ENCODE measurements at places on chromosomes 11 and 22. TPM values are rescaled to one million over a fixed set of nuclear protein-coding genes. Genes with fewer than 3 reads are reported as not detected.

The ARVCF gene
- total RNA-seq, result 42.8 TPM

The MPZL2 gene
- total RNA-seq, result 16.8 TPM

The PNPLA5 gene
- 2.9 TPM for total RNA-seq

The SLC22A25 gene
- not detected for total RNA-seq

The C11orf87 gene
- total RNA-seq, result 0.05 TPM

The KDM4E gene
- total RNA-seq, result not detected

The LRFN4 gene
- total RNA-seq, result 55.4 TPM

The BRMS1 gene
- total RNA-seq, result 42.1 TPM

The CRYBB3 gene
- 0.64 TPM for total RNA-seq

The MS4A15 gene
- 1.5 TPM for total RNA-seq

The BAIAP2L2 gene
- 1.0 TPM for total RNA-seq

The KDM4D gene
- total RNA-seq, result 2.1 TPM

The TSGA10IP gene
- not detected for total RNA-seq

The RIMBP3C gene
- total RNA-seq, result 0.15 TPM

GRCh38 chr11:31959716-31960115 is 131.2 kb upstream of the RCN1 start:
- H3K4me3 ChIP-seq, result no peak overlapping the region
- H3K27me3 ChIP-seq, result no peaks in the 10 kb centered on the region
- no peak overlapping the region for H3K27ac ChIP-seq
- H3K4me1 ChIP-seq, result no peaks in the 10 kb centered on the region
- no peak for DNase-seq
- H3K36me3 ChIP-seq, result no peaks in the 10 kb centered on the region

GRCh38 chr11:19355601-19356000 is 114.9 kb upstream of the E2F8 start:
- no peak for DNase-seq
- H3K27ac ChIP-seq, result no peak overlapping the region
- no peak overlapping the region for H3K4me3 ChIP-seq
- H3K27me3 ChIP-seq, result peaks cover 94% of the 10 kb centered on the region
- H3K36me3 ChIP-seq, result no peaks in the 10 kb centered on the region

DNA sequence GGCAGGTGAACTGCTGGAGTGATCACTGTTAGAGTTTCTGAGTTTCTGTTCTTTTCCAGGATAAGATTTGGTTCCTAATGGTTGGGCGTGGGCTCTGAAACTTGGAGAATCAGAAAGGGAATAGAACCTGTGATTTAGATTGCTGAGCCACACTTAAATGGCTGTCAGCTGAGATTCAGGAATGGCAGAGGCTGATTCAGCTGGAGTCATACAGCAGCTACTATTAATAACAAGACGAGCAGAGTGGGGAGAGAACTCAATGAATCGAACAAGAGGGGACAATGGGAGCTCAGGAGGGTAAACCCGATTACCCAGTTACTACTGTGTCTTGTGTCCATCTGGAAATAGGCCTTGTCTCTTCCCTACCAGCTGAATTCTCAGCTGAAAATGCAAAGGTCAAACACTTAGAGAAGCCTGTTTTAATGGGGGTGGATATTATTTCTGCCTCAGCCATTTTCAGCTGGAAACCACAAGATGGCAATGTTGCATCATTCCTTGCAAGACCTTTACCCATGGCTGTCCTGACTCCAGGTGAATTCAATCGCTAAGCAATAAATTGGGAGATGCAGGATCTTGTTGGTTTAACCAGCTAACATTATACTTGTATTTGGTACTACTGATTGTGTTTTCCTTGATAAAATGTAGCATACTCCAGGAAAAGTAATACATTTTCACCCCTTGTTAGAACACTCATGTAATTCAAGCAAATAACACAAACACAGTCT is 104.5 kb upstream of the RAG2 start:
- no peaks in the 10 kb centered on the region for H3K4me1 ChIP-seq
- no peaks in the 10 kb centered on the region for H3K36me3 ChIP-seq
- H3K27ac ChIP-seq, result no peak overlapping the region
- peak; percentile 66 for DNase-seq

DNA sequence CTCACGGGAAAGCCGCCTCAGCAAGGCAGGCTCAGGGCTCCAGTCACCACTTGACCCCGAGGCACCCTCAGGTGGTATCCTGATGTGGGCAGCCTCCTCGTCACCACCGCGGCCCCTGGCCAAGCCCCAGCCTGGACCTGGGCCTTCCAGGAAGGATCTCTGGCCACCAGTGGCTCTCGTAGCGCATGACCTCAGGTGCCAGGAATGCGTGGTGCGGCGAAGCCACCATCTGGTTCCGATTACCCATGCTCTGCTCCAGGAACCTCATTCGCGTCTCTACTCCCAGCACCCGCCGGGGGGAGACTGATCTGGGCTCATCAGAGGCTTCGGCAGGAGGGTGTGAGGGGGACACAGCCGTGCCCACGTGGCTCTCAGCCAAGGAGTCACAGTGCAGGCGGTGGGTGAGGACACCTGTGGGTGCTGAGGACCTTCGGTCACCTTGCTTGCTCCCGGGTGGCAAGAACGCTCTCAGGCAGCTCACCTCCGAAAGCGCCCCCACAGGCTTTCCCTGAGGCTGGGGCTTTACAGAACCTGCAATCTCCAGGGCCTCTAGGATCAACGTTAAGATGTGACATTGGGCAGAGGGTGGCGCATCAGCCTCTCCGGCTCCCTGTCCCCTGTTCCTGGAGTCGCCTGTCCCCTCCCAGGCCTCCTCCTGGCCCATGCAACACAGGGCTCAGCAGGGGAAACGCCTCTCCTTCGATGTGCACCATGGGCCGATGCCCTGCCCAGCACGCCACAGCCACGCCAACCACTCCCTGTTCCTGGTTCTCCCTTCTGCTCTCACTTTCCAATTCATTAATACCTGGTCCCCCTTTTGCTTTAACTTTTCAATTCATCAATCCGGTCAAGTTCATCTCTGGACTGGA is 39.0 kb downstream of the TBX1 start:
- H3K27me3 ChIP-seq, result no peaks in the 10 kb centered on the region
- no peaks in the 10 kb centered on the region for H3K36me3 ChIP-seq
- H3K27ac ChIP-seq, result no peak overlapping the region
- no peak for DNase-seq
- H3K4me1 ChIP-seq, result no peaks in the 10 kb centered on the region
- no peak overlapping the region for H3K4me3 ChIP-seq

DNA sequence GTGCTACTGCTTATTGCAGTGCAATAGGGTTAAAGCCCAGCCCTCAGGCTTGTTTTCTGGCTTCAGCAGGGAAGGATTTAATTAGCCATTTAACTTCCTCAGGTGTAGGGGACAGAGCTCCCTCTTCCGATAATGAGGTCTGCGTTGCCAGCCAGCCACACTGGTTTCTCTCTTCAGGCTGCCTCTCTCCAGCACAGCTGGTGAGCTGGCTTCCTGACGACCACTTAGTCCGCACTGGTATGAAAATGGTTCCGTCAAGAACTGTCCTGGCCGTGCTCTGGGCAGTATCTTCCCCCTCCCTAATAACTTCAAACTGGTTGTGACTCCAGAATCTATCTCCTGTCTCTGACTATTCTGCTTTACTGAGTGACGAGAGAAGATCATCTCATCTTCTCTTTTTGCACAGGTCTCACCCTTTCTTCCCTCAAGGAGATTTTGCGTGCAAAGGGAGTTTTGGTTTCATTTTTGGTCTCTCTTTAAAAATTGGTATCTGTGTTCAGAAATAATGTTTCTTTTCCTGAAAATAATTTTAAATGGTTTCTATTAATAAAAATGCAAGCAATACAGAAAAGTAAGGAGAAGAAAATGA is 49.2 kb downstream of the CNTN5 start:
- no peak for DNase-seq
- no peaks in the 10 kb centered on the region for H3K27me3 ChIP-seq
- H3K4me1 ChIP-seq, result no peaks in the 10 kb centered on the region
- H3K36me3 ChIP-seq, result no peaks in the 10 kb centered on the region
- H3K4me3 ChIP-seq, result no peak overlapping the region

- no peak overlapping the region for H3K27ac ChIP-seq
- H3K36me3 ChIP-seq, result peaks cover 29% of the 10 kb centered on the region
- no peaks in the 10 kb centered on the region for H3K27me3 ChIP-seq
- H3K4me1 ChIP-seq, result peaks cover 4% of the 10 kb centered on the region
These were observed 8.1 kb downstream of the FBXO7 start for GRCh38 chr22:32482708-32483107.

DNA sequence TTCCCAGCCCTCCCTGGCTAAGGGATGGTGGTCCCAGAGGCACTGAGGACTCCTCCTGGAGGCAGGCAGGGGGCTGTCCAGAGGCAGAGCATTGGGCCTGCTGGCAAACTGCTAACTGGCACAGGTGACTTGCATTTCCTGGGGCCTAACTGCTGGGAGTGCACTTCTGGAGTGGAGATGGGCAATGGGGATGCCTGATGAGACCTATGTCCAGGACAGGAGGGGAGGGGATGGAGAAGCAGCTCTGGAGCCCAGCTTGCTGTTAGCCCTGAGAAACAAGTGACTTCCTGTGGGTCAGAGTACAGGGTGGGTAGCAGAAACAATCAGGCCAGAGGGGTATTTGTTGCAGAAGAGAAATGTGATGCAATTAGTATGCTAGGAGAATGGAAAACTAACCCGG is 253.2 kb downstream of the ST3GAL4 start:
- H3K27ac ChIP-seq, result no peak overlapping the region
- H3K4me3 ChIP-seq, result no peak overlapping the region
- H3K36me3 ChIP-seq, result no peaks in the 10 kb centered on the region
- DNase-seq, result no peak
- no peaks in the 10 kb centered on the region for H3K4me1 ChIP-seq

- H3K4me3 ChIP-seq, result no peak overlapping the region
- no peaks in the 10 kb centered on the region for H3K36me3 ChIP-seq
- H3K4me1 ChIP-seq, result peaks cover 8% of the 10 kb centered on the region
- 0 out of 2 replicates have a peak, but pooled peaks cover 2% of the 10 kb centered on the region for H3K27me3 ChIP-seq
- DNase-seq, result no peak
These were observed 49.7 kb upstream of the SHISAL1 start for GRCh38 chr22:44362249-44363012.

- no peaks in the 10 kb centered on the region for H3K36me3 ChIP-seq
- H3K27ac ChIP-seq, result no peak overlapping the region
- peak; percentile 23 for DNase-seq
- H3K4me3 ChIP-seq, result no peak overlapping the region
- H3K4me1 ChIP-seq, result peaks cover 9% of the 10 kb centered on the region
- H3K27me3 ChIP-seq, result no peaks in the 10 kb centered on the region
These were observed 174.1 kb downstream of the CSNK2A3 start for GRCh38 chr11:11178671-11179638.

DNA sequence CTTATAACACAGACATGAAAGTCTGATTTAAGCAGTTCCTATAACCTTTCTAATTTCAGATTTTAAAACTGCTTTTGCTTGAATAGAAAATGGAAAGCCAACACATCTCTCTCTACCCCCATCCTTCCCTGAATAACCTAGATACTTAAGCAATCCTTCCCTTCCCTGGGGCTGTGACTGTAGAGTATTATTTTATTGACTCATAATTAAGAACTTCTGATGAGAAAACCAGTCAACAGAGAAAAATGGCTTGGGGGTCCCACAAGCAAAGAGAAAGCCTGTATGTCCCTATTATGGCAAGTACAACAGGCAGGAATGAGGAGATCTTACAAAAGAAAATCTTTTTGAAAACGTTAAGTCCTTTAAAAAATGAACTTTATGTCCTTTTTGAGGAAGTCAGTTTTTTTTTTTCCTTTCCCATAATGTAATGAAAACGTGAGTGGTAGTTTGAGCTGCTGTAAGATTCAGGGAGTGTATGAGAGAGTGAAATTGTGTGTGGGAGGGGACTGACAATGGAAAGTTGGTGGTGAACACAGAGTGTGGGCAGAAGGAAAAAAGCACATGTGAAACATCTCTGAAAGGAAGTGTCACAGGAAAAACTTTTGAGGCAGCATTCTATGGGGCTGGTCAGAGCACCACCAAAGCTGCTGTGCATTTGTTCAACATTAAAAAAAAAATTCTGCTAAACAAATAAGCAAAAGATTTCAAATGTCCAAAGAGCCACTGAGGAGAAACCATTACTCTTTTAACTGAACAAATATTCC is 154.6 kb downstream of the MAML2 start:
- H3K4me3 ChIP-seq, result no peak overlapping the region
- DNase-seq, result no peak
- no peaks in the 10 kb centered on the region for H3K27me3 ChIP-seq
- no peaks in the 10 kb centered on the region for H3K36me3 ChIP-seq
- no peak overlapping the region for H3K27ac ChIP-seq
- peaks cover 21% of the 10 kb centered on the region for H3K4me1 ChIP-seq

- no peaks in the 10 kb centered on the region for H3K27me3 ChIP-seq
- H3K36me3 ChIP-seq, result peaks cover 16% of the 10 kb centered on the region
- H3K4me1 ChIP-seq, result no peaks in the 10 kb centered on the region
- H3K4me3 ChIP-seq, result no peak overlapping the region
- DNase-seq, result no peak
- H3K27ac ChIP-seq, result no peak overlapping the region
These were observed 21.9 kb downstream of the IGHMBP2 start for GRCh38 chr11:68925611-68926010.

GRCh38 chr11:62788991-62789390 is 1.8 kb downstream of the TMEM179B start:
- no peaks in the 10 kb centered on the region for H3K27me3 ChIP-seq
- peaks cover 47% of the 10 kb centered on the region for H3K4me1 ChIP-seq
- peak overlapping the region; percentile 96 for H3K27ac ChIP-seq
- peaks cover 34% of the 10 kb centered on the region for H3K36me3 ChIP-seq

- no peak overlapping the region for H3K27ac ChIP-seq
- H3K4me1 ChIP-seq, result no peaks in the 10 kb centered on the region
These were observed 6.2 kb downstream of the CRYAB start for GRCh38 chr11:111905411-111905810.

DNA sequence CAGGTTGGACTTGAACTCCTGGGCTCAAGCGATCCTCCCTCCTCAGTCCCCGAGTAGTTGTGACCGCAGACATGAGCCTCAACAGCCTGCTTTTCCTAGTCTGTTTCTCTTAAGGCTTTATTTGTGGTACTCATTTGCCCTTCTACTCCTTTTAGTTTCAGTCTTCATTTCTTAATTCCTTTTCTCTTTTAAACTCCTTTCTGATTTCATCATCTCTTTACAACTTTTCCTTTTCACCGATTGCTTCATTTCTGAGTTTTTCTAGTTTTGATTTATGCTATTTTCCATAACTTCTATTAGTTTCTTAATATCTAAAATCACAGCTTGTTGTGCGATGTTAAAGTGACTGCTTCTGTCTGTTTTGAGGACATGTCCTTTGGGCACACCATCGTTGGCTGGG is 17.3 kb upstream of the MRGPRF start:
- H3K36me3 ChIP-seq, result no peaks in the 10 kb centered on the region
- H3K4me1 ChIP-seq, result no peaks in the 10 kb centered on the region
- no peak overlapping the region for H3K4me3 ChIP-seq
- no peak for DNase-seq
- no peak overlapping the region for H3K27ac ChIP-seq
- 0 out of 2 replicates have a peak, but pooled peaks cover 2% of the 10 kb centered on the region for H3K27me3 ChIP-seq

- DNase-seq, result no peak
- H3K27ac ChIP-seq, result no peak overlapping the region
- no peak overlapping the region for H3K4me3 ChIP-seq
- H3K4me1 ChIP-seq, result no peaks in the 10 kb centered on the region
- no peaks in the 10 kb centered on the region for H3K27me3 ChIP-seq
These were observed 5.6 kb downstream of the CD5 start for GRCh38 chr11:61107888-61108287.

Measured in HCT116 (cell line).